T-helper 2 cell treated with Interferon-gamma antibody and Interleukin-4, amounts not matched to agents 5 μg/mL and 100 μg/mL, for 36 hours (primary cell): ENCODE measurements at places on chromosomes 3 and 15.

GRCh38 chr3:121567649-121568048 lies at the start of gene ARGFX:
TSS of gene ARGFX (plus strand) at chr3:121567949. CDS start at chr3:121570714, 2,765 bp downstream.
- DNase-seq: no peak

- peak; percentile 17 for DNase-seq
Observed at GRCh38 chr3:136819731-136820679, 1.1 kb downstream of the SLC35G2 start.

DNA sequence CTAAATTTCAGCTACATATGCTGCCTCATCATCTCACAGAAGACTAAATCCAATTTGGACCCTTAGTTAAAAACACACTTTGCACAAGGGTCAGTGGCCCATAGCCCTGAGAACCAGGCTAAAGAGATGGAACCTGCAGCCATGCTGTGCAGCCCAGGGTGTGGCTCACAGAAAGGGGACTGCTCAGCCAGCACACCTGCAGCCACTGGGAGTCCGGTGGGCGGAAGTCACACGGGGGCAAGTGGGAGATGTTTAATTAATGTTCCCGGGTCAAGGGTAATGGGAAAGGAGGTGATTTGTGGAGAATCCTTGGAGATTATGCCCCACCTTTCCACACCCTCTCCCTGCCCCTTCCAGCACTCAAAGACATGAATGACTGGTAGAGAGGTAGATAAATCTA lies 467.4 kb downstream of the EPHB1 start:
- no peak for DNase-seq

GRCh38 chr3:69144631-69145245 lies 22.3 kb upstream of the LMOD3 start:
- no peak for DNase-seq

DNA sequence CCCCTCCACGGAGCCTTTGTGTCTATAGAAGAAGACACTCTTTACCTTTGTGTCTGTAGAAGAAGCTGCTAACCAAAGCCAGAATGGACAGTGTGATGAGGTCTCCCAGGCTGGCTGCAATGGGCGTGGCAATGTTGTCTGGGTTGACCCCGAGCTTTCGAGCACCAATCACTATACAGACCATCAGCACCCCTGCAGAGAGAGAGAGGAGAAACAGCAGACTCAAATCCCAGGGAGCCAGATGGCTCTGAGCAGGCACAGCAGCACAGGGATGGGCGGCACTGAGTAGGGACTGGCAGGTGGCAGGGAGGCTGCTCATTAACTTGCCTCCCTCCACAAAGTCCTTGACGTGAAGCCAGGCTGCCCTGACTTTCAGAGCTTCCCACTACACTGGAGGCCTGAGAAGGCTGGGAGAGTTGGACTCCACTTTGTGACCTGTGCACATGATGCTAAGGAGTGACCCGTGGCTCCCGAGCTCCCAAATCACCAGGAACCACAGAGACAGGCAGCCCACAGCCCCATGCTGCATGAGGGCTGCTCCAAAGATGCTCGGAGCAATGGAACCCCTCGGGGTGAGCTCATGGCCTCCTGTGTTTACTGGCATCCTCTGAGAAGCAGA lies 53.9 kb downstream of the ROPN1B start:
- no peak for DNase-seq
